A549 (cell line): ENCODE measurements at places on chromosomes 6 and 20.

GRCh38 chr20:46142124-46142523 is 24.0 kb downstream of the CD40 start:
- DNase-seq: no peak

DNA sequence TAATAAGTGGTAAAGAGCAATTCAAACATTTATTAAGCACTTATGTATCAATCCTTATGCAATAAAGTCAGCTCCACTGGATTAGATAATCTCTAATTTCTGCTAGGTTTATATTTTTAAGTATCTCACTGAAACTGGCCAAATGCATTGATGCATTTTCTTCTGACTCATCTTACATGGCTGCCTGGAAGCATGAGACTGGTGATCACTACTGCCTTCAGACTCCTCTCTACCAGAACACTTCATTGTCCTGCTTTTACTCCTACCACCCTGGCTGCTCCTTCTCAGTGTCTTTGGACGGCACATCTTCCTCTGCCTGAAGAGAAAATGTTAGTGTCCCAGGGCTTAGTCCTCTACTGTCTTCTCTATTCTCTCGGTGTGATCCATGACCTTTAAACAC is 7.4 kb downstream of the CEP85L start:
- DNase-seq: no peak

- no peak for DNase-seq
Observed at GRCh38 chr20:43490038-43490437, 17.5 kb upstream of the L3MBTL1 start.

DNA sequence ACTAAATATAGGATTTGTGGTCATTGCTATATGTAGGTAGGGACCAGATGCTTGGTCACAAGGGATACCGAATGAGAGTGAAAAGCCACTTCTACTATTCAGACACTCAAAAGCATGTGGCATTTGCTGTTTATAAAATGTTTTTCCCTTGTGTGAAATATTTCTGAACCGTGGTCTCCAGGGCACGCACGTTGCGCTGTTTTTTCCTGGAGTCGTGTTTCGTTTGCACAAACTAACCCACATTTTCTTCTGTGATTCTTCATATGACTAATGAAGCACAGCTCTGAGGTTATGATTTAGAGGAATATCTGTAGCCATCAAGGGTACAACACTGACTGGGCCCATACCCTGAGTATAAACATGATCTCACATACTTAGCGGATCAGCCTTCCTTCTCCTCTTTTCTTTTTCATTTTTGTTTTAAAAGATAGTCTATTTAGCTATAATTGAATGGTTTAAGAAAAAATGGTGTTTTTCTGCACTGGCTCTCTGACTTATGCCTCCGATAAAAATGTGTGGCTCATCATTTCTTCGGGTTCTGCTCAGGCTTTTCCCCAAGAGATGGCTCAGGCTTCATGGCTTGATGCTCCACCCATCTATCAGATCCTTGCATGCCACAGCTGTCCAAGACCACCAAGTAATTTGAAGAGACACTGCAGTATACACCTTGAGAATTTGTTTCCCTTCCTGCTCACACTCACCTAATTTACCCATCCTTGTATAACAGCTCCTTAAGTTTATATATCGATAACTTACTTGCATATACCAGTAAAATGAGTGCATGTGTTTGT is 59.9 kb upstream of the HBS1L start:
- no peak for DNase-seq

- DNase-seq: no peak
Observed at GRCh38 chr6:151233731-151234130, 6.0 kb upstream of the AKAP12 start.

DNA sequence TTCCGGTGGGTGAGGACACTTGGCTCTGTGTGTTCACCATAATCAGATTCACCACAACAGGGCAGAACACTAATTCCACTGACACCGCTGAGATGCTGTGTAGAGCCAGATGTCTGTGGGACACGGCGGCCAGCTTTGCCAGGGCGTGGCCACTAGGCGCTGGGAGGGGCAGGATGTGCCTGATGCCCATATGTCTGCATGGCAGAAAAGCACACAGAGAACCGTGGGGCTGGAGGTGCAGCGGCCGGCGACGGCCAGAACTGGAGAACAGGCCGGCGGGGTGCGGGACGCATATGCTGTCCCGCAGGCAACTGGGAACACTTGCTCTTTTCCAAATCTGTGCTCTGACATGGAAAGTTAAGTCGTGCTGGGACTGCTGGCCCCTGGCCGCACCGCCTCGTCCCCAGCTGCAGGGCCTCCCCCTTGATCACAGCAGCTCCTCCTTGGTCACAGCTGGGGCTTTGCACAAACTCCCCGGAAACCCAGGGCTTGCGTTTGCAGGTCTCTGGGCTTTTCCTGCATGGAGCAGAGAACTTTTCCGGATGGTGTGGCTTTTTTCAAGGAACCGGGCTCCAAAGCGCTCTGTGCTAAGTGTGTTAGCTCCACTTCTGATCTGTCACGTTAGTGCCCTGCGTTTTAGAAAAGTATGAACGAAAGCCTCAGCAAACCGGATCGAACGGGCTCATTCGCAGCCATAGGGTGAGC is 31.1 kb downstream of the NTSR1 start:
- DNase-seq: no peak

GRCh38 chr20:46708172-46708860 is 1.1 kb upstream of the SLC2A10 start:
- no peak for DNase-seq

DNA sequence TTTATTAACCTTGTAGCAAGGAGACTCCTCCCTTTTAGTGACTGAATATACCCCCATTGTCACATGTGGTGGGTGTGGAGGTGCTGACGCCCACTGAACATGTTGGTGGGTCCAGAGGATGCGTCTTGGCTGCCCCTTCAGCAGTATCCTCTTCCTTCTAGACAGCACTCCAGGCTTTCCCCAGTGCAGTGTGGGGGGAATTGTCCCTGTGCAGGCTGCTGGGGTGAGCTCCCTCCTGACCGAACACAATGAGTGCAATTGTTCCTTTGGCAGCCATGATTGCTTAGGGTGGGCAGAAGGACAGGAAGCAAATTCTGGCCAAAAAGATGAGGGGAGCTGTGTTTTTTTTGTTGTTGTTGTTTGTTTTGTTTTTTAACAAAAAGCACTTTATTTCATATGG is 209.3 kb upstream of the PDE10A start:
- DNase-seq: no peak

DNA sequence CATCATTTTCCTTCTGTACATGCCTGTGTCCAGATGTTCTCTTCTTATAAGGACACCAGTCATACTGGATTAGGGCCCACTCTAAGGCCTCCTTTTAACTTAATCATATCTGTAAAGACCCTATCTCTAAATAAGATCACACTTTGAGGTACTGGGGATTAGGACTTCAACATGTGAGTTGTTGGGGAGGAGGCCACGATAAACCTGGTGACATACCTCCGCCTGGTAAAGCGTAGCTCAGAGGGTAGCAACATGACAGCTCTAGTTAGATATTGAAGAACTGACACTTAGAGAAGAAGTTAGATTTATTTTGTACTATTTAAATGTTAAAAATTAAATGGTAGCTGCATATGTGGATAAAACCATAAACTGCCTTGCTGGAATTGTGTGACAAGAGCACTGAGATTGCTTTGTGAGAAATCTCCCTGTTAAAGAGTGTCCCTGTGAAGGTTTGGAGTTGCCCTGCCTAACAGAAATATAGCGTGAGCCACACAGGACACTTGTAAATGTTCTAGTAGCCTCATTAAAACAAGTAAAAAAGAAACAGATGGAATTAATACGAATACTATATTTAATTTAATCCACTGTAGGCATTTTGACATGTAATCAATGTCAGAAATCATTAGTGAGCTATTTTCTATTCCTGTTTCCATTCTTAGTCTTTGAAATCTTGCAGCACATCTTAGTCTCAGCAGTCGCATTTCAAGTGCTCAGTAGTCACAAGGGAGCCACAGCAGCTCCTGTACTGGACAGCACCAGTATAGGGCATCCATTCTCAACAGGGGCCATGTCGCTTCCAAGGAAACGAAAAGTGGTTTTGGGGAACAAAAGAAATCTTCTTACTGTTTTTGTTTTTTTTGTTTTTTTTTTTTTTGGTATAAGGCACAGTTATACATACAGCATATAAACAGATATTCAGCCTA is 13.4 kb downstream of the PLCB1 start:
- DNase-seq: no peak

DNA sequence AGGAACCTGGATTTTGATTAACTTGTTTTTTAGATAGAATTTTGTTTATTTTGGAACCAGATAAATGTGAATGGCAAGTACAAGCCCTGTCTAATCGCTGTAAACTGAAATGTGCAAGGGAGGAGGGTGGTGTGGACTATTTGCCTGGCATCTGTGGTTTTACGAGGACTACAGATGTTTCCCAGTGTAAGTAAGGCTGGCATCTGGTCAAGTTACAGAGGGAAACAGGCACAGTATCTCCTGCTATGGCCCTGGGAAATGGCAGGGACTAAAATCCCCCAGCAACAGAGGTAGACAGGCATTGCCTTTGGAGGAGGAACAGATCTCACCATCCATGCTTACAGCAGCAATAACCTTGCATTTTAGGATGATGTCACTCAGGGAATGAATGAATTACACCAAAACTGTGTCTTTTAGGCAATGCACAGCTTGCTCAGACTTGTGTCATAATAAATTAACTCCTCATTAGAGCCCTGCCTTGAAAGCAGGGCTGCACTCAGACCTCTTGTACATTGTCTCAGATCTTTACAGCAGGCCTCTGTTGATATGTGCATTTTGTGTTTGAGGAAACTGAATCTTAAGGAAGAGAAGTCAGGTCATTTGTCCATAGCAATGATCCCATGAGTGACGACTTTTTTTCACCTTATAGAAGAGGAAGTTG is 96.2 kb downstream of the TCP11 start:
- no peak for DNase-seq

DNA sequence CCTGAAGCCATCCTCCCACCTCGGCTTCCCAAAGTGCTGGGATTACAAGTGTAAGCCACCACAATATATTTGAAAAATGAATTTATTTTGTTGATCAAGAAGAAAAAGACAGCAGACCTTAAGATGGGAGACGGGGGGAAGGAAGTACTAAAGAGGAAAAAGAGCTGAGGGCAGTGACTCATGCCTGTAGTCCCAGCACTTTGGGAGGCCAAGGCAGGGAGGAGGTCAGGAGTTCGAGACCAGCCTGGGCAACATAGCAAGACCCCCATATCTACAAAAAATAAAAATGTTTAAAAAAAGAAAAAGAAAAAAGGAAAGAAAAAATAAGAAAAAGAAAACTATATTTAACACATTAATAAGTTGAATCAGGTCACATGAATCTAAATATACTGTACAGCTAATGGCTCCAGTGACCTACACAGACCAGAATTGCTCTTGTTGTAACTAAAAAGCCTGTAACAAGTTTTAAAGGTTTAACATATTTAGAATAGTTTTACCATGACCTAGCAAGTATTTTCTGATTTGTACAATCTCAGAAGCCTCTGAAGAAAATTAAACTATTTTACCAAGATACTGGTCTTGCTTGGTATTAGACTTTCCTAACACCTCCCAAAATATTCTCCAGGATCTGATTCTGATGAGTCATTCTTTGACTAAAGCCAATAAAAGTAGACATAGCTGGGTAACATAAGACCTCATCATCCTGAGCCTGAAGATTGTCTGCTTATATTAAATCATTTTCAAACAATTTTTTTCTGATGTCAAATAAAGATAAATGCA is 4.3 kb upstream of the AKIRIN2 start:
- peak; percentile 57 for DNase-seq

DNA sequence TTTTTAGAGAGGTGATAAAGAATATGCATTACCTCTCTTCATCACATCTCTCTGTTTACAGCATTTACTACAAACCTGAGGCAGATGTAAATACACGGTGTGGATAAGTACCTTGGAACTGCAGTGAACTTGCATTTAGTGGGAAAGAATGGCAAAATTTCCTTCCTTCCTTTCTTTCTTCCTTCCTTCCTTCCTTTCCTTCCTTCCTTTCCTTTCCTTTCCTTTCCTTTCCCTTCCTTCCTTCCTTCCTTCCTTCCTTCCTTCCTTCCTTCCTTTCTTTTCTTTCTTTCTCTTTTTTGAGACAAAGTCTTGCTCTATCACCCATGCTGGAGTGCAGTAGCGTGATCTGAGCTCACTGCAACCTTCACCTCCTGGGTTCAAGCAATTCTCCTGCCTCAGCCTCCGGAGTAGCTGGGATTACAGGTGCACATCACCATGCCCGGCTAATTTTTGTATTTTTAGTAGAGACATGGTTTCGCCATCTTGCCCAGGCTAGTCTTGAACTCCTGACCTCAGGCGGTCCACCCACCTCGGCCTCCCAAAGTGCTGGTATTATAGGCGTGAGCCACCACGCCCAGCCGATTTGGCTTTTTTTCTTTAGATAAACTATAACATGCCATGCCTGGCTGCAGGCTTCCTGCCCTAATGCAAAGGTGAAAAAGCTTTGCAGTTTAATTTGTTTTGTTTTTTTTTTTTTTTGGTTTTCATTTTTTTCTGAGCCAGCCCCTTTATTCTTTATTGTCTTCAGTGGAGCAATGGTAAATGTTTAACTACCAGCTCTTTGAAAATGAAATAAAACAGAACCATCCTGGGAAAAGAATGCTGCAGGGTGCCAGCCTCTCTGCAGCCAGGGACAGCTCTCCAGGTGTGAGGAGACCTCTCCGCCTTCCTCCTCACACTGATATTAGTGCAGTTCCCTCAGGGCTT is 64.2 kb upstream of the NEDD9 start:
- DNase-seq: no peak

DNA sequence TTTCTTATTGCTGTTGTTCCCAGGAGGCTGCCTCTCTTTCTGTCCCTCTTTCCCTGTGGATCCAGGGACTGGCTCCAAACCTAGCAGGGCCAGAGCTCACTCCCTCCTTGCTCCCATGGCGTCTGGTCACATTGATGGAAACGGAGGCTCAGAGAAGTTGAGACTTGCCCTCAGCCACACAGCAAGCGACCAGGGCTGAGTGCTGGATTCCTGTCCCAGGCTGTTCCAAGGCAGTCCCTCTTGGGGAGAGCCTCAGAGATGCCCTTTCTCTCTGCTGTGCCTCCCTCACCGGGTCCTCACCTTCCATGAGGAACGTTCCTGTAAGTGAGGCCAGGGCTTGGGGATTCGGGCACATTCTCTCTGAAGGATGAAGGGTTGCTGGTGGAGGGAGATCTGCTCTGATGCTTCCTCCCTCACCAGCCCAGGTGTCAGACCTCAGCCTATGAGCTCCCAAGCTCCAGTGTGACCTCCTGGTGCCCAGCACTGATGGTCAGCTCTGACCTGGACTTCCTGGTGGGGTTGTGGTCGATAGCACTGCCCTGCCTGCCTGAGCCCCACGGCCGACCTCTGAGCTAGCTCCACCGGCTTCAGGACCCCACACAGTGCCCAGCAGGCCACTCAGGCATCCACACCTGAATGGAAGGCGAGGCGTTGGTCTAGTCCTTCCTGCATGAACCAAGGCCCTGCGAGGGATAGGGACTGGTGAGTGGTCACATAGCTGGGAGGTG is 26.8 kb downstream of the SUN5 start:
- DNase-seq: no peak

GRCh38 chr6:37516076-37516919 is 16.6 kb upstream of the CCDC167 start:
- DNase-seq: no peak

- no peak for DNase-seq
Observed at GRCh38 chr6:159943101-159943632, 25.7 kb upstream of the IGF2R start.
